Activated CD8-positive, alpha-beta memory T cell treated with anti-CD3 and anti-CD28 coated beads for 1 hour (primary cell): ENCODE measurements at places on chromosomes 6 and 20.
A peak's percentile ranks its signal among the peaks of the same experiment; 100 is the strongest.

- peak; percentile 9 for DNase-seq
These were observed 107.4 kb downstream of the SULF2 start for GRCh38 chr20:47677635-47678453.

DNA sequence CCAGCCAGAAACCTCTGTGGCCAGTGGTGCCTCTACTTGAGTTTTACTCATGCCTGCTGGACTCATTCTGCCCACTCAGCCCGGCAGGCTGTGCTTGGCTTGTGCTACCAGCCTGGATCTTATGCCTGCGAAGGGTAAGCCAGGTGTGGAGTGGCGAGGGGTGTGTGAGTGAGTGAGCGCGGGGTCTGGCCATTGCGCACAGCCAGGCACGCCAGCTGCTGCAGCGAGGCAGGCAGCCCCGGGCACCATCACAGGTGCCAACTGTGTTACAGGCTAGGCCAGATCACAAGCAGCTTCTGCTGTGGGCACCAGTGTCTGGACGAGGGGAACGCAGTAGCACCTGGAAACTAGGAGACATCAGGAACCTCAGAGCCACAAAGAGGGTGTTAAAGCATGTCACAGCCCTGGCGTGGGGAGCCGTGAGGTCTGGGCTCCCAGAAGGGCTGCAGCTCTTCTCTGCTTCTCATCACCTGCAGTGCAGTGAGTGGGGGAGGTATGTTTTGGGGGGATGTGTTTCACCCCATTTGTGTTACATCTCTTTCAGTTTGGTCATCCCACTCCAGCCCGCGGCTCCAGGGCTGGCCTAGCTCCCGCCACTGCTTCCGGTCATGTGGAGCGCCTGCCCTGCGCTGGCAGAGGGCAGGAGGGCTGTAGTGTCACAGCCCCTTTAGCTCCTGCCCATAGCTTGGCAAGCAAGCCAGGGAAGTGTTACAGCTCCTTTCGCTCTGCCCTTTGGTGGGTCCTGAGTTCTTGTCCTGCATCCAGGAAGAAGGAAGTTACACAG lies 379.7 kb upstream of the IMPG1 start:
- DNase-seq = no peak

GRCh38 chr6:2028457-2029038 lies 216.9 kb downstream of the GMDS start:
- DNase-seq = no peak

- DNase-seq = no peak
These were observed 1.5 kb downstream of the GPANK1 start for GRCh38 chr6:31663126-31663960.

DNA sequence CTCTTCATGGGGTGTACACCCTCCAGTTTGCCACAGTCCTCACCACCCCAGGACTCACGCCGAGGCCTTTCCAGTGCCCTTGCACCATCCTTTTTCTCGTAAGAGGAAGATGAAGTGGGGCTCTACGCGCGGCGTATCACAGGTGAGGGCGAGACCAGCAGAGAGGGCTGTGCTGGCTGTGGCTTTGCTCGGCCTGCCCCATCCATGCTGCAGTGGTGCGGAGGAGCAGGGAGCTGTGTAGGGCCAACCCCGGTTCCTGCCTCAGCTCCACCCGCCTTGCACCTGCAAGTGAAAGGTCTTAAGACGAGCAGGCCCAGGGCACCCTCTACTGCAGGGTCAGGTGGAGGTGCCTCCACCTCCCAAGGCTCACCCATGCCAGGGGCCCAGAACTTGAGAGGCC lies 24.1 kb downstream of the RBCK1 start:
- DNase-seq = no peak

- no peak for DNase-seq
These were observed 23.6 kb downstream of the NEDD9 start for GRCh38 chr6:11208854-11209253.

DNA sequence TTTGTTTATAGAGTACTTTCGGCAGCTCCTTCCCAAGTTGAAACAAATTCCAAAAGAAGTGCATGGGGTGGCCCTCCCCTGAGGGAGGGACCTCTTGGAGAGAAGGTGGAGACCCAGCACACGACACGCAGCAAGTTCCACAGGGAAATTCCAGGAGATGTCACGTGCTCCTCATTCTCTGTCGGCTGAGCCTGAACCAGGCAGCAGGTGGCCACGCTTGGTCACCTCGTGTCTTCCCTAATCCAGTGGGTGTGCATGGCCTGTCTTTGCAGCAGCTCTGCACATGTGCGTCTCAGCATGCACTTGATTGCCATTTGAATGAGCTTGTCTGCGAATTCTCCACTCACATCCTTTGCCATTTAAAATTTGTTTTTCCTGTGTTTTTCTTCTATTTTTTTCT lies 357.4 kb downstream of the CDH4 start:
- no peak for DNase-seq

- no peak for DNase-seq
These were observed 7.0 kb upstream of the FOXP4 start for GRCh38 chr6:41539204-41539603.

GRCh38 chr20:12965870-12966251 lies 42.9 kb upstream of the SPTLC3 start:
- no peak for DNase-seq

GRCh38 chr20:62887152-62887859 lies 25.7 kb upstream of the TCFL5 start:
- no peak for DNase-seq

- DNase-seq = no peak
These were observed 21.0 kb downstream of the NFYA start for GRCh38 chr6:41093729-41094128.

GRCh38 chr6:128305228-128305627 lies 215.2 kb downstream of the PTPRK start:
- DNase-seq = no peak

DNA sequence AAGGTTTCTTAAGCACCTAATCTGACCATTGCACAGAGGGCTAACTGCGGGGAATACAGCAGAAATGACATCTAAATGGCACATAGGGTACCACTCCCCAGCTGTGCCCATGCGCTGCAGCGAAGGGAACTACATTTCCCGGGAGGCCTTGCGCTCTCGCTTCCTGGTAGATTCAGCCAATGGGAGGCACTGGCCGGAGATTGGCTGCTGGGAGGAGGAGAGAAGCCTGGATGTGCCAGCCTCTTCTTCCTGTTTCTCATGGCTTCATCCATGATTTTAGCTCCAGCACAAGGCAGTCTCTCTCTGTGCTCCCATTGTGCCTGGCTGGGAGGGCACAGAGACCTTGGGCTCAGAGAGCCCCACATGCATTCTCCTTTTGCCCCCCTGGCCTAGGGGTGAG lies 101.7 kb upstream of the FOXA2 start:
- no peak for DNase-seq

- DNase-seq = peak; percentile 58
These were observed at the start of gene ZFP64 for GRCh38 chr20:52191132-52191915. ZFP64 (minus strand) TSS chr20:52191779; CDS start chr20:52191636, 143 bp downstream.

DNA sequence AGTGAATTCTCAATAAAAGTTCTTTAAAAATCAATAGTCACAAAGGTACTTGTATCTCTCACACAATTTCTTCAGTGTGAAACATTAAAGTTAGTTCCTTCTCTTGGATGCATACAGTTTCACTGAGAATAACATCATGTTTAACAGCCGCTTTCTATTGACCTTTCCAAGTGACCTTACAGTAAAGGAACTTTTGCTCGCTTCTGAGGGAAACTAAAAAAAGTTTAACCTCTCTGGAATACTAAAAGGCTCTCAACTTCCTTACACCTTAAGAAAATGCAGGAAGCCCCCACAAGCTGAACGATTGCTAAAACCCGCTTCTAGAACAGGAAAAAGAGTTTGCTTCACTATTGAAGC lies 1.3 kb downstream of the RRAGD start:
- DNase-seq = no peak

- DNase-seq = no peak
These were observed 14.9 kb upstream of the ZNF451 start for GRCh38 chr6:57075092-57075491.

- no peak for DNase-seq
These were observed 23.8 kb downstream of the MAN1A1 start for GRCh38 chr6:119325559-119326265.

DNA sequence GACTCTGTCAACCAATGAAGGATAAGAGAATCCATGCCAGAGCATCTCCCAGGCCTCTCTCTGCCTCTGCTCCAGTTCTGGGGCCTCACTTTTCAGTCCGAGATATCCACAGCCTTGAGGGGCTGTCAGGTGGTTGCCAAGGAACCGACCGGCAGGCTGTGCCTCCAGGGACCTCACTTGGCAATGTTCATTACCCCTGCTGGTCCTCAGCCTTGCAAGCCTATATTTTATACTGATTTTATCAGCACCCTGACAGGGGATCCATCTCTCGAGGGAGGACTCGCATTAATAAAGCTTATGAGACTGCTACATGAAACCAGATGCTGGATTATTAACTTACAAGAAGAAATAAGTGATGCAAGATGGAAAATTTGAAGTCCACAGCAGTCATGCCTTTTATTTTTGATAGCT lies 39.9 kb downstream of the TMC2 start:
- no peak for DNase-seq
